ENCODE measurements at places on chromosomes 2 and 18.

- no peak overlapping the region for H3K4me3 ChIP-seq
- H3K27ac ChIP-seq, result no peak overlapping the region
- no peaks in the 10 kb centered on the region for H3K27me3 ChIP-seq
Observed at GRCh38 chr2:115739574-115739973, 1297.1 kb downstream of the DPP10 start.

DNA sequence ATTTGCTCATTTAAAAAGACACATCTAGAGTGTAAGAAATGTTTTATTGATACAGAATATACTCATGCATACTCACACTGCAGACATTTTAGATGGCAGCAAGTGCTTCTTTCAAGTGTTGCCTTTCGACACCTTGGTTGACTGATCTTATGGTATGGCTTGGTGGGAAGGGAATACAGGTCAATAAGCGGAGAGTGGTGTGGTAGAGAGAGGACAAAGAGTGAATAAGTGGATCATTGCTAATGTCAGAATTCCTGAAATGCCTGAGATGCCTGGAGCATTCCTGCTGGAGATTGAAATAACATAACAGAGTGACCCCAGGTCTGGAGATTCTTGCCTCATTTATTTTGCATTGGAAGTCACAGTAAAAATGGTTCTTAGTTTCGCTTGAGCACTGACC lies 76.7 kb downstream of the RND3 start:
- H3K4me1 ChIP-seq, result no peaks in the 10 kb centered on the region
- no peak overlapping the region for H3K4me3 ChIP-seq
- no peaks in the 10 kb centered on the region for H3K36me3 ChIP-seq
- H3K27me3 ChIP-seq, result no peaks in the 10 kb centered on the region
- no peak overlapping the region for H3K27ac ChIP-seq
- no peak for DNase-seq

DNA sequence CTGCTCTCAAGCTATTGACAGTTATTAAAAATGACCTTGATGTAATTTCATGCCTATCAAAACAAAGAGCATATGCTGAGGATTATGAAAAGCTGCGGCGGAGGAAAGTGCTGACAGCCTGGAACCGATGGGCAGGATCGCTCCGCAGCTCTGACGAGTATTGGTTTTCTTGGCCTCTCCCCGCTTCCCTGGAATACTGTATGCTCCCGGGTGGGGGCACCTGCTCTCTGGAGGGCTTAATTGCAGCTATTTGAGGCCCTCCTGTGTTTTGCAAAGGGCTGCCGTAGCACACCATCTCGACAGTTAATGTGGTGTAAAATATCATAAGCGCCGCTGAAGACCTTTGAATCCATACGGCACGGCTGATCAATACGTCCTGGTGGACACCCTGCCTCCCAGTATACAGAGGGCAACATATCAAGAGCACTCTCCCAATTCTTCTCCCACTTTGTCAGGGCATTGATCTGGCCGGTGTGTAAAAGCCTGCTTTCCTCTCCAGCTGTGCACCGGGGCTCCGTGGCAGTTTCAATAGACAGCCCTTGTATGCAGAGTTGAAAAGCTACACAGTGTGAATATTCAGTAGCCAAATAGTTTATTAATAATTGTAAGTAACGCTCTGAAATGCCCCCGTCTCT lies 662.4 kb downstream of the GALR1 start:
- H3K36me3 ChIP-seq, result no peaks in the 10 kb centered on the region
- no peaks in the 10 kb centered on the region for H3K27me3 ChIP-seq
- DNase-seq, result no peak
- no peak overlapping the region for H3K27ac ChIP-seq
- no peak overlapping the region for H3K4me3 ChIP-seq
- no peaks in the 10 kb centered on the region for H3K4me1 ChIP-seq

- H3K4me3 ChIP-seq, result no peak overlapping the region
- no peak overlapping the region for H3K27ac ChIP-seq
- H3K36me3 ChIP-seq, result peaks cover 21% of the 10 kb centered on the region
- no peak for DNase-seq
- no peaks in the 10 kb centered on the region for H3K4me1 ChIP-seq
Observed at GRCh38 chr18:54294274-54294673, 25.0 kb downstream of the POLI start.

DNA sequence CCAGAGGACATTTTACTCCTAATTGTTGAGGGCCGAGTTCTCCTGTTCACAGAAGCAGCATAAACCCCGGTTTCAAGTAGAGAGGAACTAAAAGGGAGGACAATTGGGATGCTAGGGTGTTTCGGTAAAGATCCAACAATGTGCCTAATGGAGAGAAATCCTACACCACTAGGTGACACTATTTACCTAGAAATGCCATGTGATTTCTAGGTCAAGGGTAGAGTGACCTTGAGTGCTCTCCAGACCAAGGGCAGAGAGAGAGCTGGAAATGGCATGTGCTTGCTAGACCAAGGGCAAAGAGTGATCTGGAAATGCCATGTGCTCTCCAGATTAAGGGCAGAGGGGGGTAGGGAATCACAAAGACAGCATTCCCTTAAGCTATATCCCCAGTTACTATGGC lies 472.0 kb downstream of the DCDC2C start:
- H3K27ac ChIP-seq, result no peak overlapping the region
- no peak overlapping the region for H3K4me3 ChIP-seq
- no peaks in the 10 kb centered on the region for H3K27me3 ChIP-seq

Measured in right atrium auricular region (tissue), 2 donors.